ENCODE measurements at places on chromosomes 2 and 18.

DNA sequence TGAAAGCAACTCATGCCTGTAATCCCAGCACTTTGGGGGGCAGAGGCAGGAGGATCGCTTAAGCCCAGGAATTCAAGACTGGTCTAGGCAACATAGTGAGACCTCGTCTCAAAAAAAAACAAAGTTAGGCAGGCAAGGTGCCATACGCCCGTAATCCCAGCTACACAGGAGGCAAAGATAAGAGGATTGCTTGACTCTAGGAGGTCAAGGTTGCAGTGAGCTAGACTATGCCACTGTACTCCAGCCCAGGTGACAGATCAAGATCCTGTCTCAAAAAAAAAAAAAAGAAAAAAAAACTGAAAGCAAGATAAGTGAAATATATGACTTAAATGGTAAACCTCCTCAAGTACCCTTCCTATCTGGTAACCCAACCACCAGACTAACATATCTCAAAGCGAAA lies 59.8 kb downstream of the USP34 start:
- DNase-seq: no peak

GRCh38 chr2:182798736-182799135 lies 67.7 kb downstream of the FRZB start:
- DNase-seq: no peak

DNA sequence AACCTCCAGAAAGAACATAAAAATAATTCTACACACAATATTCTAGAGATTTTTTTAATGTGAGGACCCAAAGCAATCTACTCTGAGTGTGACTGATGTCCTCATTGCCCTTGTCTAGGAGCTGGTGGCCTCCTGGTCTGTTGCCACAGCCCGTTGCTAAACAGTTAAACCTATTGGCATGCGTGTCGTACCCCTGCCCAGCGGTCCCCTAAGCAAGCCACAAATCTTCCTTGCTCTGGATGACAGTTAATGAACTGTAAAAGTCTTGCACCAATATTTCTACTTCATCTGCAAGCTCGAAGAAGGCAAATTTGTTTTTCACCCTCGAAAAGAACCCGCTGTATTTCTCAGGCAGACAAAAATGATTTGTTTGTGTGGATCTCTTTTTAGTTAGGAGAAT lies 489.1 kb upstream of the MEX3C start:
- no peak for DNase-seq

DNA sequence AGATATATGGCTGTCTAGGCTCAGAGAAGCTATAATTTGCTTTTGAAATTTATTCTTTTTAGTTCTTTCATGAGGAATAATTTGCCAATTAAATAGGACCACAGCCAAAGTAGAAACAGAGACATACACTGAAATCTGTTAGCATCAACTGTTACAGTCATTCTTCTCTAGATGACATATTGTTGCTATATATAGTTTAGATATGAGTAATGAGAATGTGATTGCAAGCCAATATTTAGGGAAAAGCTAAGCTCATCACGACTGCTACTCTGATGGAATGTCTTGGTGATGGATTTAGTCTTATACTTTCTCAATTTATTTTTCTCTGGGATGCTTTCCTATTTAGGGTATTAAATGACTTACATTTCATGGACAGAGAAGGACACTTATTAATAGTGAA lies 259.1 kb downstream of the LNPK start:
- no peak for DNase-seq

DNA sequence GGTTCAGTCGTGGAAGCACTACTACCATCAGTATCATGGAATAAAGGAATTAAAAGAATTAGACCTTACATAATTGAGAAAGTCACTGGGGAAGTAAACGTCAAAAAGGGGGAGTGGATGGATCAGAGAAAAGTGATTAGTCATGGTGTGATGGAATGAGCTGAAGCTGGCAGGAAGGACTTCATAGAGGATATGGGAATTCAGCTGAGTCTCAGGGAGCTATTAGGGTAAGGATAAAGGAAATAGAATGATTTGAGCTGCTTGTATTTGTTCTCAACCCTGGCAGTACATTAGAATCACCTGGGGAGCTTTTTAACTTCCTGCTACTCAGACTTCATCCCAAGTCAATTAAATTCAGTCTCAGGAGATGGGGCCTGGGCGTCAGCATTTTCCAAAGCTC lies 53.4 kb upstream of the SETBP1 start:
- no peak for DNase-seq

DNA sequence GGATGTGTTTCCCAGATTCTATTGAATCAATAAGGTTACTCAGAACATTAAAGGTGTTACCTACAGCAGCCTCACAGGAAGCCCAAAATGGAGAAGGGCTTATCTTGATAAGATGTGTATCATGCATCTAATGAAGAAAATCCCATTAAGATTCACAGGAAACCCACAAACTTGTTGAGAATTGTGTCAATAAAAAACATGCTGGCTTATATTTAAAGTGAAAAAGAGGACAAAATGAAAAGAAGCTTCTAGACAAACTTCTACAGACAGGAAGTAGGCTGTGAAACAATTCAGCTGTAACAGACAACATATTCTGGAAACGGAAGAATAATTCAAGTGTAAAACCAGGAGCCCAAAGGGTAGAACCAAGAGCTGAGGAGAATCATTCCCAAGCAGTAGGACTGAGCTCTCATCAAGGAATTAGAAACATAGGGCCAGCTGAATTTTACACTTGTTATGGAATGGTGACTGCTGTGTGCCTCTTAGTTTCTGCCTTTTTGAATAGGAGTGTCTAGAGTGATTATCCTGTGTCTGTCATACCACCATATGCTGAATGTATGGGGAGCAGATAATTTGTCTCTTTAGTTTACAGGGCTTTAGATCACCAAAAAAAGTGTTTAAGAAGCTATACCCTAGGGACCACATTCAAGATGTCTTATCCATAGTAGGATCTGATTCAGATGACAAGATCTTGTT lies 9.6 kb downstream of the IMMT start:
- no peak for DNase-seq

DNA sequence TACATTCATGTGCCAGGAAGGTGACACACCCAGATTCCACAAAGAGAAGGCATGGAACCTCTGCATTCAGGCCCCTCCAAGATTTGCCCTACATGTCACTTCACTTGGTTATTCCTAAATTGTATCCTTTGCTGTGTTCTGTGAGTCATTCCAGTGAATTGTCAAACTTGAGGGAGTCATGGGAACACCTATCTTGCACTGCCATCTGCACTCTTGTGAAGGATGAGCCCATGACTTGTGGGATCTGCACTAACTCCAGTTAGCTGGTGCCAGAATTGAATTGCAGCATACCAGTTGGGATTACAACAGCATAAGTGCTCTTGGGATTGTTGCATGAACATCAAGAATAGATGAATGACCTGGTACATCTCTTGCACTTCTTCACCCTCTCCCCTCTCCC lies 1288.0 kb upstream of the ZEB2 start:
- no peak for DNase-seq

- DNase-seq: no peak
Measured at GRCh38 chr2:173441222-173441621, 86.5 kb downstream of the CDCA7 start.

GRCh38 chr2:41791523-41791922 lies 256.3 kb upstream of the PKDCC start:
- DNase-seq: no peak

GRCh38 chr2:210318891-210319290 lies 3.9 kb upstream of the MYL1 start:
- DNase-seq: no peak

- no peak for DNase-seq
Measured at GRCh38 chr2:96102596-96103186, 13.7 kb downstream of the ADRA2B start.

GRCh38 chr2:42367835-42368234 lies 6.8 kb upstream of the COX7A2L start:
- no peak for DNase-seq

DNA sequence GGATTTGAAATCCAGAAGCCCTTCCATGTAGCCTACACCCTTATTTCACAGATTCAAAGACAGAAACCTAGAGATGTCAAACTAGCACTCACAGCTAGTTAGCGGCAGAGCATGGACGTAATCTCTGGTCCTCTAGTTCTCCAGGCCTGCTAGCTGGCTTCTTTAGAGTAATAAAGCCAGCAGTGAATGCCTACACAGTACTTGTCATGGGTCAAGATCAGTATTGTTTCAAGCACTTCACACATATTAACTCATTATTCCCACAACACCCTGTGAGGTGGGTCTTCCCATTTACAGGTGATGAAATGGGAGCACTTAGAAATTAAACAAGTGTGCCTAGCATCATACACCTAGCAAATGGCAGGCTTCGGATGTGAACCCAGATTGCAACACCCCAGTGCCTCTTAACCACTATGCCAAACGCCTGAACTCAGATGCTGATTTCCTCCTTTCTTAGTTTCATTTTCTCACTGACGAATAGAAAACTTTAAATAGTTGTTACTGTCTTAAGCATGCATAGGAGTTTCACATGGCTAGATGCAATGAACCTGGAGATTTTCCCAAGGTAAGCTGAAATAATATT lies 14.5 kb upstream of the ZBTB14 start:
- DNase-seq: no peak

GRCh38 chr2:120303177-120303576 lies 42.8 kb upstream of the INHBB start:
- DNase-seq: no peak

DNA sequence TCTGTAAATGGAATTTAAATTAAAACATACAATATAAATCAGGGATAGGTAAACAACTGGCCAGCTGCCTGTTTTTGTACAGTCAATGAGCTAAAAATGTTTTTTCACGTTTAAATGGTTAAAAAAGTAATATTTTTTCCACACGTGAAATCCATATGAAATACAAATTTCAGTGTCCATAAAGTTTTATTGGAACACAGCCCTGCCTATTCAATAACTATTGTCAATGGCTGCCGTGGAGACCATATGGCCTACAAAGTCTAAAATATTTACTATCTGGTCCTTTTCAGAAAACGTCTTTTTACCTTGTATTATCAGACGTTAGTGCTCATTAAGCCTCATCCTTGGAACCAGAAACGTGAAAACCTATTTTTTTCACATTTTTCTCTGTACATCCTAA lies 1.3 kb downstream of the TMEM17 start:
- no peak for DNase-seq

DNA sequence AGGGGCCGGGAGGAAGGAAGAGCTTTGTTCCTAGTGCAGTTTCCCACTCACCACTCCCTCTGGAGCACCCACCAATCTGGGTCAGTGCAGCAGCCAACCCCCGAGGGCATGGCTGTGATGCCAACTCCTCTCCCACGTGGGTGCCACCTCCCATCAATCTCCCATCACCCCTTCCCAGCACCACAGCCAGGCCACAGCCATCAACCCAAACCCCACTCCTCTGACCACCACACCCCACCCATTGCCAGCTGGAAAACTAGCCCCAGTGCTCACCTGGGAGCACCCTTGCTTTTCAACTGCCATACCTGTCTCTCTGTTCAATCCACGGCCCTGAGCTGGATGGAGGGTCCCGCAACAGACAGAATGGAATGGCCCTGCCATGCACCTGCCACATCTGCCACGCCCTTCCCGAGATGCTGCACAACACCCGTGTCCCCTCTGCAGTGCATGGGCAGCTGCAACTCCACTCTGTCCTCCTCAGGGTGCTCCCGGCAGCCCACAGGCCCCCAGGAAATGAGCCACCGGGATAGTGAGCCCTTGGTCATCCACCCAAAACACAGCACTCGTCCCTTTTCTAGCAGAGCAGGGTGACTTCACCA lies 112.4 kb upstream of the ID2 start:
- no peak for DNase-seq

DNA sequence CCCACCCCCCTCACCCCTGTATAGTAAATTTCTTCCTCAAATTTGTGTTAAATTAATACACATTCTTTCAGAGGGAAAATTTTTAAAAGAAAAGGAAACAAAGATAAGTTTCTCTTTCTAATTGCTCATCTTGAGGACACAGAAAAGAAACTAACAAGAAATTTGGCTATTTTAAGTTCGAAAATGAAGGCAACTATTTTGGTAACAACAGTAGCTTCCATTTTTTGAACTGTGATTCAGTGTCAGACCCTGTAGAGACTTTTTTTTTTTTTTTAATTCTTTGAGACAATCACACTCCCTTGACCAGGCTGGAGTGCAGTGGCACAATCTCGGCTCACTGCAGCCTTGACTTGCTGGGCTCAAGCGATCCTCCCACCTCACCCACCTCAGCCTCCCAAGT lies 194.9 kb downstream of the SS18 start:
- no peak for DNase-seq

DNA sequence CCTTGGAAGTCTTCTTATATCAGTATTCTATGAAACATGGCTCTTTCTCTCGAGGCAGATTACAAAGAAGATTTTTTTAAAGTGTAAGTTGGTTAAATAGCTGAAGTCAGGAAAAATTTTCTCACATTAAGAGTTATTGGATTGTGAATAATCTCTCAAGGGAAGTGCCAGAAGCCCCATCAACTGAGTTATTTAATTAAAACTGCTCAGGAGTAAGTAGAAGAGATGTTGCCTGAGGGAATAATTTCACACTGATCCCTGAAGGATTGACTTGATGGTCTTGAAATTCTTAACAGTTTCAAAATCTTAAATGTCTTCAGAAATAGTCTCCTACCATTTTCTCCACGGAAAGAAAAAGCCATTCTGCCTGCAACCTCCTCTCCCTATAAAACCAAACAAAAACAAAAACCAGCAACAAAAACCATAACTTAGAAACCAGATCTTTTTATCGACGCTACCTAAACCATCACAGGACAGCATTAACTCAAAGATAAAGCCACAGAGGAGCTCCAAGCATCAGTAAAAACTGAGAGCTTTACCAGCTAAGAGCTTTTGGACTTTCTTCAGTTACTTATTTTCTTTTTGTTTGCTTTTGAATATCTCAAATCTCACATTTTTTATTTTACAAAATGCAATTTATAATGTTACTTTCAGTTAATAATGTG lies 12.9 kb downstream of the CD226 start:
- no peak for DNase-seq

- no peak for DNase-seq
Measured at GRCh38 chr2:138617026-138617425, 115.5 kb downstream of the SPOPL start.

DNA sequence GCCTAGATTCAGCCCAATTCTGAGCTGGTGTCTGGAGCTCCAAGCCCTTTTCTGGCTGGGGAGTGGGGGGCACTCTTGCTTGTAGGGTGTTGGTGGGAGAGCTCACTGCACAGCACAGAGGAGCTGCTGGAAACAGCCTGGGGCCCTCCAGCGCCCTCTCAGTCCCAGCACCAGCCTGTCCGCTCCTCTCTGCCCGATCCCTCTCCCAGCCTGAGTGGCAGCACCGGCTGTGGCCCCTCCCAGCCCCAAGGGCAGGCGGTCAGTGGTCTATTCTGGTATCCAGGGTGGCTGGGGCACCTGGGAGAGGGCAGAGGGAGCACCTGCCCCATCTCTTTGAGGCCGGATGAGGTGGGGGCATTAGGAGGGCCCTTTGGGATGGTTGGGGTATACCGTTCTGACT lies 13.2 kb upstream of the DES start:
- no peak for DNase-seq

Data from stimulated activated CD4-positive, alpha-beta T cell treated with anti-CD3 and anti-CD28 coated beads, Interleukin-1b, Interleukin-23, amount 100 ng/mL, for 4 hours (primary cell).